Caco-2 (cell line): ENCODE measurements at places on chromosomes 7 and 10.

DNA sequence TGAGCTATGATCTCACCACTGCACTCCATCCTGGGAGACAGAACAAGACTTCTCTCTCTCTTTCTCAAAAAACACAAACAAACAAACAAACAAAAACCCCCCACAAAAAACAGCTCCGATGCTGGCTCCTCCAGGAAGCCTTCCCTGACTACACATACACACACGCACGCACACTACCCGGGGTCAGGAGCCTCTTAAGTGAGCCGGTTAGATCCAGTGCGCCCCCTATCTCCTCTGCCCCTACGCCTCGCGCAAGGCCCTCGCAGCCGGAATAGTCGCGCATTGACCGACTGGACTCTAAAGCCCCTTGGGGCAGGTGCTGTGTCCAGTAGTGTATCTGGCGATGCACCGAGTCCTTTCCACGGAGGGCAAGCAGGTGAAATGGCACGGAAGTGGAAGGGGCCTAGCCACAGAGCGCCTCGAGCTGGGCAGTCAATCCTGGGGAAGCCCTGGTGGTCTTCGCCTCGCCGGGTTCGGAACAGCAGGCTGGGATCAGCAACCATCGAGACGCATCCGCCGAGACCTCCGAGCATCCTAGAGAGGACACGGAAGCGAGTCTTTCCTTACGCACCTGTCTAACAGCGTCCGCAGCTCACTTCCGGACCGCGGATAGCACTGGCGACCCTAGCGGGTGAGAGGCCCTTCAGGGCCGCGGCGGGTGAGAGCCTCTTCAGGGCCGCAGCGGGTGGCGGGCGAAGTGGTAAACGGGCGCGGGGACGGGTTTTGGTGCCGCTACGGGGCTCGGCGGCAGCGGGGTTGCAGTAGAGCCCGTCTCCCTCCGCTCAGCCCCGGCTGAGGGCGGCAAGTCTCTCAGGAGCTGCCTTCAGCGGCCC is at the start of gene ZSCAN25:
Gene ZSCAN25, plus strand, starts transcription at position 588 of the 833 bp plus-strand sequence. CDS start 2,661 bp downstream, outside the sequence.
- H3K27me3 ChIP-seq: no peaks in the 10 kb centered on the region
- peak; percentile 95 for DNase-seq
- peak within 1 kb of the TSS; percentile 69 for H3K4me3 ChIP-seq
- no peaks in the 10 kb centered on the region; the same call in 1 of the 2 replicates for H3K4me1 ChIP-seq
- peaks cover 9% of the 10 kb centered on the region for H3K36me3 ChIP-seq
- H3K27ac ChIP-seq: peak within 1 kb of the TSS; percentile 97

DNA sequence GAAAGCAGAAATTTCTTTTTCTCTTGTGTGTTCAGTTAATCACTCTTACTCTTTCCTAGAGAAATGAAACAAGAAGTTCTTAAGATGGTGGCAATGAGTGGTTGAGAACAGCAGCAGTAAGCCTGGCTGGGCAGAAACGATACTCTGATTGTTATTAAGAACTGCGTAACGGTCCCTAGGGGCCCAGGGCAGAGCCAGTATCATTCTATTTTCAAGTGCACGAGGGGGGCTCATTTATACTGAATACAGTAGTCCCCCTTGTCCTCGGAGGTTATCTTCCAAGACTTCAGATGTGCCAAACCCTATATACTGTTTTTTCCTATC is 64.9 kb downstream of the EEPD1 start:
- H3K27me3 ChIP-seq: no peaks in the 10 kb centered on the region
- H3K36me3 ChIP-seq: no peaks in the 10 kb centered on the region
- no peak for DNase-seq
- 0 out of 2 replicates have a peak, but pooled peaks cover 5% of the 10 kb centered on the region for H3K4me1 ChIP-seq
- no peak overlapping the region for H3K27ac ChIP-seq
- H3K4me3 ChIP-seq: no peak overlapping the region

DNA sequence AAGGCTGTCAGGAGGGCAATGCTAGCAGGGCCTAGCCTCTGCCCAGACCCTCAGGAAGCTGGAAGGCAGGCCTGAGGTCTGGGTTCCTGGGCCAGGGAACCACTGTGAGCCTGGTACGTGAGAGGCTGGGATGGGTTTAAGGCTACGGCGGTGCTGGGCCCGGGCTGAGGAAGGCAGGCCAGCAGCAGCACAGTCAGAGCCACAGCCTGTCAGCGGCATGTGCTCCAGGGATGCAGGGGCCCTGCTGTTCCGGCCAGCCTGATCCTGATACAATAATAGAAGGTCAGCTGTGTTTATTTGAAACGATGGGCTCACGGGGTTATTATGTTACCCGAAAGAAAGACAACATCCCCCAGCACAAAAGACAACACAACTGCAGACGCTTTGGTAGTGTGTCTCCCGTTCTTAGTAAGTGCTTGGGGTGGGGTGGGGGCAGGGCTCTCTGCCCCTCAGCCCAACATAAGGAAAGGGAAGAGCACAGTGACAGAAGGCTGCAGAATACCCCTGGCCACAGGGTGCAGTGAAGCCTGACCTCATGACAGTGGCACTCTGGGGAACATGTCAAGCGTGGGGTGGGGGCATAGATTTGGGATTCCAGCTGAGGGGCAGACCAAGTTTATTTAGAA is 95.0 kb downstream of the COL13A1 start:
- H3K36me3 ChIP-seq: no peaks in the 10 kb centered on the region
- no peak for DNase-seq
- no peak overlapping the region for H3K4me3 ChIP-seq
- H3K27ac ChIP-seq: no peak overlapping the region

DNA sequence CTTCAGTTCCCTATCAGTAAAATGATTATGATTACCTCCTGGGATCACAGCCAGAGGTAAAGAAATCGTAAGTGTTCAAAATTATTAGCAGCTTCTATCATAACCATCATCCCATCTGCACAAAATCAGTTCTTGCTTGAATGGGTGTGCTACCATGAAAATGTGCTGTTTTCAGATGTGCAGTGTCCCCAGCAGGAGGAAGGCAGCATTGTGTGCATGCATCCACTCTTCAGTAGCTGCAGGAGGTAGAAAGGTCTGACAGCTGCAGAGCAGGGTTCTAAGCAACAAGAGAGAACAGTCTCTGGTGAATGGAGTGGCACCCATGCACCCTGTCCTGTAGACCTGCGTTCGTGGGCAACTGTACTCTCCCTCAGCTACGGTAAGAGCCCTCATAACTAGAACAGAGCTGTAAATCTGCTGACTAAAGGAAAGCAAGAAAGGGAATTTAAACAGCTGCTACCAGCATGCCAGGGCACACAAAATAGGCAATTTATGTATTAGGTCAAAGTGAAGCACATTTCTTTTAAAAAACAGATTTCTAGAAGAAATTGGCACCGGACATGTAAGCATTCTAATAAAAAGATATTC is 21.2 kb downstream of the VSTM2A start:
- H3K4me3 ChIP-seq: no peak overlapping the region
- no peaks in the 10 kb centered on the region for H3K4me1 ChIP-seq
- no peaks in the 10 kb centered on the region for H3K36me3 ChIP-seq
- DNase-seq: no peak
- H3K27me3 ChIP-seq: no peaks in the 10 kb centered on the region; the same call in 1 of the 2 replicates

DNA sequence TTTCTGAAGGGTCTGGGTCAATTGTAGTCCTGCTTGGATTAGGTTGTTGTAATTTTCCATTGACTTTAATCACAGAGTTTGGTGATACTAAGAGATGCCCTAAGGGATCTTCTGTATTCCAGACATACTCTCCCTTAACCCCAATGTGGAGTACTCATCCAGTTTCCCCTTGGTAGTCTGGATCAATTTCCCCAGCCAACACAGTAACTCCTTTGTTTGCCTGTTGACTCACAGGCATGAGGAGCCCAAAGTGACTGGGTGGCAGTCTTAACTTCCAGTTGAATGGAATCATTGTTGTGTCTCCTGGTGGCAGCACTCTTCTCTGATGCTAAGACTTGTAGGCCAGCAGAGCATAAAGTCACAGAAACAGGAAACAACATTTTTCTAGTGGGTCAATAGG is 41.5 kb upstream of the PIK3CG start:
- H3K36me3 ChIP-seq: no peaks in the 10 kb centered on the region
- H3K27me3 ChIP-seq: no peaks in the 10 kb centered on the region
- no peaks in the 10 kb centered on the region for H3K4me1 ChIP-seq
- DNase-seq: no peak

GRCh38 chr7:139647814-139648390 is 124.4 kb downstream of the CLEC2L start:
- H3K36me3 ChIP-seq: no peaks in the 10 kb centered on the region
- H3K27ac ChIP-seq: peak overlapping the region; percentile 56
- H3K4me3 ChIP-seq: no peak overlapping the region
